ENCODE measurements at places on chromosomes 1 and 21. TPM values are rescaled to one million over a fixed set of nuclear protein-coding genes. Genes with fewer than 3 reads are reported as not detected.

DNA sequence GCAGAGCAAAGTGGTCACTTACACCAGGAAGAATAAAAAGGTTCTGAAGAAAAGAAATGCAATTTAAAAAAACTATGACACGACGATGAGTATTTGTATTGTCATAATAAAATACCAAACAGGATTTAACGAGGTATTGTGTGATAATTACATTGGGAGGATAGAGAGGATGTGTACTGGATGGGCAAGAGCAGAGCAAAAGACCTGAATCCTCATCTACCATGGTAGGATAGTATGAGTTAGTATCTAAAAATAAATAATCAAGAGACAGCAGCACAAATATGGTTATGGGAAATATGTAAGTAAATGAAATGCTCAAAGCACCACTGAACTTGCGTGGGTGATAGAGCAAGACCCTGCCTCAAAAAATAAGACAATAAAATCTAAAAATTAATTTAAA, 162.6 kb downstream of the CDC42BPA start:
- DNase-seq: no peak

- DNase-seq: no peak
Observed at GRCh38 chr1:1631782-1632420, at the start of gene MMP23B. MMP23B (plus strand) TSS chr1:1632173; CDS start chr1:1632219, 46 bp downstream.

RAB3B gene
- 0.37 TPM for polyA plus RNA-seq

OR2L2 gene
- not detected for polyA plus RNA-seq

CD1D gene
- polyA plus RNA-seq: 1.5 TPM

BRDT gene
- not detected for polyA plus RNA-seq

DNA sequence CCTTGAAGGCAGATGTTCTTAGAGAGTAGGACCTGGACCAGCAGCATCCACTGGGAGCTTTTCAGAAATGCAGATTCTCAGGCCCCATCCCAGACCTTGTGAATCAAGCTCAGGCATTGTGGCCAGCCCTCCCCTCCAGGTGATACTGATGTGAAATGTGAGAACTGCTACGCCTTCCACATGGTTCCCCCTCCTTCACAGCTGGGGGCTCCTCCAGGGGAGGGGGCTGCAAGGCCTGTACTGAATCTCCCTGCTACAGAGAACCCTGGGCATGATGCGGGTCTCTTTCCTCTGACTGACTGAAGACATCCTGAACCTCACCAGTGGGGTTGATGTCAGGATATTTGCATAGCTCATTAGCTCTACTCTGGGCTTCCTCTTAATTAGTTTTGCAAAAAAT, 141.8 kb upstream of the CSF3R start:
- DNase-seq: no peak

CD101 gene
- 4.6 TPM for polyA plus RNA-seq

DNA sequence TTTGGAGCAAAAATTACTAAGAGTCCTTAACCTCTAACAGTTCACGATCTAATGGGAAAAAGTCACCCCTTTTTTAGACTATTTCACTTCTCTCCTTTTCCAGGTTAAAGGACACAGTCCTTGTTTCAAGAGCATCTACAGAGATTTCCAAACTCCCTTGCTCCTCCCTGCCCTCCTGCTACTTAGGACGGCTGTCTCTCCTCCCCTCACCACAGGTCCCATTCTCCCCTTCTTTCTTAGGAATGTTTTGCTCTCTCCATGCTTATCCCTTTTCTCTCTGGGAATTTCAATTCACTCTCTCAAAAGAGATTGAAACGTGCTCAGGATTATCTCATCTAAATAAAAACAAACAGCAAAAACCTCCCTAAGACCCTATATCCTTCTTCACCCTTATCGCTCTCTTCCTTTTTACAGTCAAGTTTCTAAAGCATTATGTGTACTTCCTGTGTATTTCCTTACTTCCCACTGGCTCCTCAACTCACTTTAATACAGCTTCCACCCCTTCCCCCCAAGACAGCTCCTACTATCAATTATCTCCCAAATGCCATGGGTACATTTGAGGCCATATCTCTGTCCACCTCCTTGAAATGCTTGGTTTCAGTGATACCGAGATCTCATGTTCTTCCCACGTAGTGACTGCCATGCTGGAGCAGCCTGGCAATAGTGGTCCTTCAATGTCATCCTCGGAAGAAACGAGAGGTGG, 43.2 kb upstream of the ZNF281 start:
- no peak for DNase-seq

DNA sequence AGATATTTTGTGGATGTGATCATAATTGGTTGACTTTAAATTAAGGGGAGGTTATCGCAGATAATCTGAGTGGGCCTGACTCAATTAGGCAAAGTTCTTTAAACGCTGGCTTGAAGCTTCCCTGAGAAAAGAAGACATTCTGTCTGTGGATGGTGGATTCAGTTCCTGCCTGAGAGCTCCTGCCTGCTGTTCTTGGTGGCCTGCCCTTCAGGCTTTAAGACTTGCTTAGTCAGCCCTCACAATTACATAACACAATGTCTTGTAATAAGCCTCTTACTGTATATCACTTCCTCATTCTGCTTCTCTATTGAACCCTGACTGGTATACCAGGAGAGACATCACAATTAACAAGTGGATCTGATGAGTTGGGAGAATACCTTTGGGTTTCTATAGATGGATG, 50.2 kb downstream of the KCNJ6 start:
- DNase-seq: peak; percentile 7

GRCh38 chr1:52127181-52128180, 14.4 kb upstream of the ZFYVE9 start:
- no peak for DNase-seq

DNALI1 gene
- polyA plus RNA-seq: 12.8 TPM

UQCRHL gene
- 1.6 TPM for polyA plus RNA-seq

DNA sequence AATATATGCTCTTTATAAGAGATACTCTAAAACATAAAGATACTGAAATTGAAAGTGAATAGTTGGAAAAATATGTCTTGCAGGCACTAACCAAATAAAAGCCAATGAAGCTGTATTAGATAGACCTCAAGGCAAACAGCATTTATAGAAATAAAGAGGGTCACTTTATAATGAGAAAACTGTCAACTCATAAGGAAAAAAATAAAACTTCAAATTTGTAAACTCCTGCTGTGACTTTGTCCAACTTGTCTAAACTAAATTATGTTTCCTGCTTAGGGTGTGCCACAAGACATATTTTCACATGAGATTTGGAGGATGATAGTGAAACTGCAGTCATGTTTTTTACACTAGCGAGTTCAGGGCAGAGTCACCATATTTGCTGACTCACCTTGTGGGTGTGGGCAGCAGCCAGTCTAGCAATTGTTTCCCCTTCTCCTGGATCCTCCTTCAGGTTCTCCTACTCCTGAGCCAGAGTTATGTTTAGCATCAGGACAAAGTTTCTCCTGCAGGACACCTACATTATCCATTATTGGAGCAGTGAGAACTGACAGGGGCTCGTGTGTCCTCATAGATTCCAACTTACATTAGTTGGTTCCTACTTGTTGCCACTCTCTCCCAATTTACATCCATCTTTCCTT, 43.8 kb downstream of the CD53 start:
- DNase-seq: no peak

CRYAA gene
- not detected for polyA plus RNA-seq

S1PR1 gene
- polyA plus RNA-seq: 23.8 TPM

GRCh38 chr1:13759072-13759471, 59.1 kb downstream of the PRDM2 start:
- no peak for DNase-seq

GRCh38 chr1:199982606-199983005, 44.9 kb upstream of the NR5A2 start:
- no peak for DNase-seq

DNA sequence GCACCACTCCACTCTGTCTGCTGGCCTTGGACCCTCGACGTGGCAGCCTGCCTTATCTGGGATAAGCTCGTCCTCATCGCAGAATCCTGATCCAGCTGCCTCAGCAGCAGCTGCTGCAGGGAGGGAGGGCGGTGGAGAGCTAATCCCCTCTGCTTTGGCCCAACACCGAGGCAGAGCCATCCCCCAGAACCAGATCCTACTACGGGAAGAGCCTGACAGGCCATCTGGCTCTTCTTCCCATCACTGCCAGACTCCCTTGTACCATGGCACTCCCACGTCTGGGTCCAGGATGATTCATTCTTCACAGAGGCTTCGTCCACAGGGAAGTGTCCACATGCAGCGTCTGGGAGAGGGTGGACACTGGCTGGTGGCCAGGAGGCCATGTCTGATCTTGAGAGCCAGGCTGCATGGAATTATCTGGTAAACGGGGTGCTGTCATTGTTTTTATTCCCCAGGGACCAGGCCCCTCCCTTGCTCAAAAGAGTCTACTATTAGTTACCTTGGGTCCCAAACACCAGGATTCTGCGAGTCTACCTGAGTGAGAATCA, 14.6 kb upstream of the PKP1 start:
- DNase-seq: peak; percentile 62

DNA sequence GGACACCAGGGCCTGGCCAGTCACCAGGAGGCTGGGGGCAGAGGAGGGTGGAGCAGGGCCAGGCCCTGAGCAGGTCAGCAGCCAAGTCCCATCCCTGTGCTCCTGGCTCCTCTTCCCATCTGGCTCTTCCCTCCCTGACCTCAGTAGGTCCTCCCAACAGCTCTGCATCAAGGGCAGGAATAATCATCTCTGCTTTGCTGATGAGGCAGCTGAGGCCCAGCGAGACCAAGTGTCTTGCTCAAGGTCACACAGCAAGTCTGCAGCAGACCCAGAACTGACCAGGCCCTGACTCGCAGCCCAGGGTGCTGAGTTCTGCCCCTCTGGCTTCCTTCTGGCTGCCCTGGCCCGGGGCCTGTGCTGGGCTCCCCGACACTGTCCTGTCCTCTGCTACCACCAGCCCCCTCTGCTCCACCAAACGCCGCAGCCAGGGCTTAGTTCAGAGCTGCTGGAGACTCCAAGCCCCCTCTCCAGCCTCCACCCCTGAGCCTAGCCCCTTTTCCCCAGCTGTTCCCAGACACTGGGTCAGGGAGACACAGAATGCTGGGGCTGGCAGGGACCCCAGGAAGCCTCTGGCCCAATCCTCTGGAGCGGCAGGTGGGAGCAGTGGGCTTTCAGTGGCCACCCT, 224.9 kb downstream of the PTPRU start:
- DNase-seq: no peak

FHAD1 gene
- 2.2 TPM for polyA plus RNA-seq

DNA sequence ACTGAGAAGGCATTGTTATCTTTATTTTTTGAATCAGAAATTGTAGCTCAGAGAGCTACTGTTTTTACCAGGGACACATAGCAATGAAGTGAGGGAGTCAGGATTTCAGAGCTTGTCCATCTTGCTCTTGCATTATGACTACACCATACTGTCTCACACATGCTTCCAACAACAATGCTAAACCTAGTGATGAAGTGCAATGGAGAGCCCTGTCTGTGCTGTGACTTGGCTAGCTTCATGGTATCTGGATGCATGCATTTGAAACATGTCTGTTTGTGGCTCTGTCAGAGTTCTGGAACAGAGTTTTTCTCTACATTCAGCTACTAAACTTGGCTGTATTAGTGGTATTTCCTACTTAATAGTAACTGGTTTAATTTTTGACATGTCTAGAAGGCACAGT, 7.0 kb downstream of the PLPPR4 start:
- DNase-seq: no peak

CXADR gene
- 0.48 TPM for polyA plus RNA-seq

DNA sequence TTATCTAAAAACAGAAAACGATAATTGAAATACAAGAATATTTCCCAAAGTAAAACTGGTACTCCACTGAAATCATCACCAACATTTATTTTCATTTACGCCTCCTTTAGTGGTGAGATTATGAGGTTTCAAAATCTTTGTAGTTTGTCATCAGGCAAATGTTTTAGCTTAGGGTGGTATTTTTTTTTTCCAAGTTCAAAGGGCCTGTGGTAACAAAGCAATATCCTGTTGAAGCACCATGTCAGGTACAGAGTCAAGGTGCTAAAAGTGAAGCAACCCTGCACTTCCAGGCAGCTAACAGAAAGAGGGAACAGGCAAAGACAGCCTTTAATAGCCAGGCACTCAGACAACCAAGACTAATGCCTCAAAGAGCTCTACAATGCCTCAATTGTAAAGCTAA, 89.2 kb downstream of the JAK1 start:
- DNase-seq: no peak

SASS6 gene
- polyA plus RNA-seq: 3.0 TPM

GRCh38 chr1:205350691-205351141, 6.0 kb downstream of the KLHDC8A start:
- no peak for DNase-seq

OR2M3 gene
- 0.03 TPM for polyA plus RNA-seq

GRCh38 chr1:7221826-7222694, 436.8 kb downstream of the CAMTA1 start:
- DNase-seq: no peak

NBPF4 gene
- not detected for polyA plus RNA-seq

TDRD5 gene
- polyA plus RNA-seq: 0.48 TPM

DNA sequence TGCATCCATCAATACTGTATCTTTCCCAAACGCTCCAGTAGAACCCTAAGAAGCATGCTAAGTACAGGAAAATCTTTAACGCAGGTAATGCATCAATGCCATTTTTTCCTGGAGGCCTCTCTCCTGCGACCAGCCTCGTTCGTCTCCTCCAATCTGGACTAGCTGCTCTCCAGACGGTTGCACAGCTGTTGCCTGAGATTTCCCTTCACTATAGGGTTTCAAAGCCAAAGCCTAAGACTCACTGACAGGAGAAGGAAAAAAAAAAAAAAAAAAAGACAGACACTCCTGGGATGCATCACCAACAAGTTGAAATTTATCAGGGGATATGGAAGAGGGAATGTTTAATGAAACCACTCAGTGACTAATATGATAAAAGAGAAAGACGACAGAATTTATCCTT, 93.0 kb downstream of the APP start:
- no peak for DNase-seq

ETNK2 gene
- polyA plus RNA-seq: 3.1 TPM

DNA sequence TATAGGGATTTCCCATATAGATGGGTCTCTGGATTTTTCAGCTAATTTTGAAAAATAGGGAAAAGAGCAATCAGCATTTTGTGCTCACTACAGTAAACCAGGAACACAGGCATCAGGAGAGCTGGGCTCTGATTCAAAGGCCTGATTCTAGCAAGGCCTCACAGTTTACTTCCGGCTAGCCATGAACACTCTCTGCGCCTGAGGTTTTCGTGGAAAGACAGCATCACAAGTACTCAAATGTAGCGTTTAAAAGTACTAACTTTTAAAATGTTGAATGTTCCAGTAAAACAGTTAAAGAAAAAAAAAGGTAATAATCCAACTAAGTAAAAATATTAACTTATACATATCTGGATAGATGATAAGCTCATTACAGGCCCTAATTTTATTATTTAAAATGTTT, 120.6 kb downstream of the SLC45A1 start:
- DNase-seq: peak; percentile 79

Data from muscle of arm (tissue), 14 donors.